ENCODE measurements at places on chromosomes 1 and 21. TPM values are rescaled to one million over a fixed set of nuclear protein-coding genes. Genes with fewer than 3 reads are reported as not detected.

Gene SMPDL3B
- total RNA-seq: 0.48 TPM

Gene TTC24
- total RNA-seq: not detected

Gene BSND
- total RNA-seq: not detected

Gene AKR7A3
- total RNA-seq: 0.18 TPM

Gene FAM177B
- not detected for total RNA-seq

Gene SDC3
- total RNA-seq: 25.4 TPM

Gene CFHR2
- not detected for total RNA-seq

DNA sequence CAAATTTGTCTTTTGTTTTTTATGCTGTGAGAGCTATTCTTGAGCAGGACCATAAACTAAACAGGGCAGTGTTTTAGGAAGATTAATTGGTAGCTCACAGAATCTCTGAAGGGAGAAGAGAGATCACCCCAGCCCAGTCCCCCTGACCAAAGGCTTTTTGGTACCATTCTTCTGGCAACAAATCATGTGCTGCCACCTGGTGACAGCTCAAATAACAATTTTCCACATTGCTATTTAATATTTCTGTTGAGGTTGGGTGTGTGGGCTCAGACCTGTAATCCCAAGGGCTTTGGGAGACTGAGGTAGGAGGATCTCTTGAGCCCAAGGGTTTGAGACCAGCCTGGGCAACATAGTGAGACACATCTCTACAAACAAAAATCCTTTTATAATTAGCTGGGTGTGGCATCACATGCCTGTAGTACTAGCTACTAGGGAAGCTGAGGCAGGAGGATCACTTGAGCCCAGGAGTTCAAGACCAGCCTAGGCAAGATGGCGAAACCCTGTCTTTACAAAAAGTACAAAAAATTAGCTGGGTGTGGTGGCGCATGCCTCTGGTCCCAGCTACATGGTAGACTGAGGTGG is 2.2 kb upstream of the TESK2 start:
- no peak for DNase-seq

DNA sequence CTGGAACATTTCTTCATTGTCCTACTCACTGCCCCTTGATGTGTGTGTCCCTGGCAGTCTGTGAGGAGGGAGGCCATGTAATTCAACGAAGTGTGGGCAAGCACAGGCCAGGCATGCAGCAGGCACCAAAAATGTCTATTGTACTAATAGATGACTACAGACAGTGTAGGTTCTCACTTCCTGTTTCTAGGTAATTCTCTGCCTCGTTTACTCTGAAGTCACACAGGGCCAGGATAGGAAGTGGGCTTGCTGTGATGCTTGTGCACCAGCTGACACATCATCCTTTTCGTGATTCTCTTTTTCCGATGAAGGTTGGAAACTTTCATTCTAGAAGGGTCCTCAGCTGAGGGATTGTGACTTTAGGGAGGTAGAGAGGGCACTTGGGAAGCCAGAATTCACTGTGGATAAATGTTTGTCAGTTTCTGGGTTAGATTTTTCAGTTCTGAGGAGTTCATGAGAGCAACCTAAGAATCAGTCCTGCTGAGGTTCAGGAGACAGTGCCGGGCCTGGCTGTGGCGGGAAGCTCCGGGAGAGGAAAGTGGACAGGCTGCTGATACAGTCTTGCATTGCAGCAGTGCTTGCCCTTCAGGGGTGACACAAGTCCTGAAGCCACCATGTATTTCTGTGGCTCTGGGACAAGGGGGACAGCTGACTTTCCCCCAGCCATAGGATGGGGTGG is 4.3 kb upstream of the CSF1 start:
- DNase-seq: no peak

DNA sequence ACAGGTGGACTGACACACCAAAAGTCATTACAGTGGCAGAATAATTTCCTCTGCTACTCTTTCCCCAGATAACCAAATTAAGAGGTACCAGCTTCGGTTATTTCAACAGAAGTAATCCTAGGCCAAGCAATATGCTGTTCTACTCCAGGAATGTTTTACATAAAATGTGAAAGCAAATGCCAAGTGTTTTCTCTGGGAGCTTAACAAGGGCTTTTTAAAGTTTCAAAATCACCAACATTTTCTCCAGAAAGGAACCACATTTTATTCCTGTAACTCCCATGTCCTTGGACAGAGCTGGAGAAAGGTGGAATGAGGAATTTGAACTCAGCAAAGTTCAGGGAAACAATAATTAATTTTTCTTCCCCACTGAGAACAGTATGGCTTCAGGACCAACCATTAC is 27.2 kb downstream of the CNN3 start:
- no peak for DNase-seq

DNA sequence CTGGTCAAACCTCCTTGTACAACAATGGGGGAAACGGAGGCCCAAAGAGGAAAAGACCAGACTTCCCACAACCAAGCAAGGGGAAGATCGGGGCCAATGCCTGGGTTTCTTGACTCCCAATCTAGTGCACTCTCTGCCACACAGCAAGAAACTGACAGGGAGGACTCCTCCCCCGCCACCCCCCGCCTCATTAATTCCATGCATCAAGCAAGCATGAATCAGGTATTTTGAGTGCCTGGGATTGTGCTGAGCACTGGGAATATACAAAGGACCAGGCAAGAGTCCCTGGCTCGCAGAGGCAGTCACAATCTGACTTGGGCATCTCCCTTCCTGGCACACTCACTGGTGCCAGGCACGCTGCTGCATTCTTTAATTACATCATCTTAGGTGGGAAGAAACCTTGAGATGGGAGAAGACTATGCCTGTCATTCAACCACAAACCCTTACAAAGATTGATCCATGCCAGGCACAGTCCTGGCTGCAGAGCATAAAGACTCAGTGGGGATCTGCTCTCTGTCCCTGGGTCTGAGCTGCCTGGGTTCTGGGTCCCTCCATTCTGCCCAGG is 4.4 kb upstream of the KCNC4 start:
- no peak for DNase-seq

DNA sequence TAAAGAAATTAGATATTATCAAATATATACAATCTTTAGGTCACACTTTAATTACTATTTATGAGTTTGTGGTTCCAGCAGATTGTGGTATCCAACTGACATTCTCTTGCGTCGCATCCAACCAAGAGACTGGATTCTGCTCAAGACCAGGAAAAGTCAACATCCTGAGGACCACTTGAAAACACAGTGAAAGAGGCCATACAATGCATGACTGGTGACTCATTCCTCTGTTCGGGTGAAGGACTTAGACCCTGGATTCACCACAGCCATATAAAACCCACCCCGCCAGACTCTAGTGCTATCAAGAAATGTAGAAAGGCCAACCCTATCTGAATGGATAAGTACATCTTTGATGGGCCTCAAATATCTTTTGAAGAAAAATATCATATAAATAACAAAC is 14.5 kb upstream of the CFHR4 start:
- DNase-seq: no peak

GRCh38 chr21:39016740-39017315 is 166.4 kb downstream of the PSMG1 start:
- DNase-seq: no peak

DNA sequence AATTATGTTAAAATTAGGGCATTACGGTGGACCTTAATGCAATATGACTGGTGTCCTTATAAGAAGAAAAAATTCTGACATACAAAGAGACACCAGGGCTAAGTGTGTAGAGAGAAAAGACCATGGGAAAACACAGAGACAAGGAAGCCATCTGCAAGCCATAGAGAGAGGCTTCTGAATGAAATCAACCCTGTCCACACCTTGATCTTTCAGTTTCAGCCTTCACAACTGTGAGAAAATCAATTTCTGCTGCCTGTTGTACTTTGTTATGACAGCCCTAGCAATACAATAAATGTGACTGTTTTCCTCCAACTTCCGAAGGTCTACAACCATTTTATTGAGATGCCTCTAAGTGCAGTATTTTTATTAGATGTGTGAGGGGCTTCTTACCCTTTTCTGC is 1407.2 kb downstream of the MRPL39 start:
- DNase-seq: no peak

- DNase-seq: no peak
These were observed 166.7 kb upstream of the BEND5 start for GRCh38 chr1:48943393-48943792.

- DNase-seq: no peak
These were observed 4.4 kb downstream of the ST7L start for GRCh38 chr1:112614460-112615065.

- DNase-seq: peak; percentile 83
These were observed 520 bp upstream of the MR1 start for GRCh38 chr1:181033128-181033798.

DNA sequence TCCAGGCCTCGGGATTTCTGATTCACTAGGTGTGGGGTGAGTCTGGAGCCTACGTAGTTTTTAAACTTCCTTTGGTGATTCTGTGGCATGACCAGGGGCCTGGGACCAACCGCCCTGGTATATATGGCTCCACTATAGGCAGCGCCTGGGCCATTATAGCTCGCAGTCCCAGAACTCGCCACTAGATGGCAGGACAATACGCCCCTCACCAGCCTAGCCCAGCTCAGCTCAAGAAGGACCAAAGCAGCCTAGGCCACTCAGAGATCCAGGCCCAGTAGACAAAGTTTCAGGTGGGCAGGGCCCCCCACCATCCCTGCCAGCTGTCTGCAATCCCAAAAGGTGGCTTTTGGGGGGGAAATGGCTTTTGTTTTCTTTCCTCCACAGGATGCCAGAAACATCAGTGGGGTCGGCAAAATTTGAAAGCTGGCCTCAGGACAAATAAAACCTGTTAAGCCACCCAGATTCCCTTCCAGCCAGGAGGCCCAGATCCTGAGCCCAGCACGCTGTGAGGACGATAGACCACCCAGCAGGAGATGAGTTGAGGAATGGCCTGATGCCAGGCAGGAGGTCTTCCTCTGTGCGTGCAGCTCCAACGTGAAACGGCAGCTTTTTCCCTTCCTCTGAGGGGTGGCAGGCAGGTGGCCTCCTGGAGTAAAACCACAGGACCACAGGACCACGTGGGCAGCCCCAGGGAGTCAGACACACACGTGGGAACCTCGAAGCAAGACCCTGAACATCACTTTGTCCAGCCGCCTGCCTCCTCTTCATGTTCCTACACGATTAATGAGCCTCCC is 24.8 kb upstream of the TMEM51 start:
- DNase-seq: peak; percentile 44

DNA sequence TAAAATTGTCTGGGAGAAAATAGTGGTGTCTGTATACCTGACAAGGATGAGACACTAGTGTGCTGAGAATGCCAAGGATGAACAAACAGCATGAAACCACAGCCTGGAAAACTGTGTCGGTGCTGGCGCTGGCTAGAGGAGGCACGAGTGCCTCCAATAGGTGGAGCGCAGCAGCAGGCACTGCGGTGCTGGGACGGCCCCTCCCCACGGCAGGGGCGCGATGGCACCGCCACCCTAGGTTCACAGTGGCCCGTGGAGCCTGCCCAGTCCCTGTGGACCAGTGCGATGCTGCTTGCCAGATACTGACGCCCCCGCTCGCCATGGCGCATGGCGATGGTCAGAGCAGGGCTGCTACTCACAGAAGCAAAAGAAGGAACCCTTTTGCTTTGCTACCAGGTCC is 6.8 kb downstream of the CFAP410 start:
- no peak for DNase-seq

- no peak for DNase-seq
These were observed 37.8 kb upstream of the GADD45A start for GRCh38 chr1:67647036-67647798.

DNA sequence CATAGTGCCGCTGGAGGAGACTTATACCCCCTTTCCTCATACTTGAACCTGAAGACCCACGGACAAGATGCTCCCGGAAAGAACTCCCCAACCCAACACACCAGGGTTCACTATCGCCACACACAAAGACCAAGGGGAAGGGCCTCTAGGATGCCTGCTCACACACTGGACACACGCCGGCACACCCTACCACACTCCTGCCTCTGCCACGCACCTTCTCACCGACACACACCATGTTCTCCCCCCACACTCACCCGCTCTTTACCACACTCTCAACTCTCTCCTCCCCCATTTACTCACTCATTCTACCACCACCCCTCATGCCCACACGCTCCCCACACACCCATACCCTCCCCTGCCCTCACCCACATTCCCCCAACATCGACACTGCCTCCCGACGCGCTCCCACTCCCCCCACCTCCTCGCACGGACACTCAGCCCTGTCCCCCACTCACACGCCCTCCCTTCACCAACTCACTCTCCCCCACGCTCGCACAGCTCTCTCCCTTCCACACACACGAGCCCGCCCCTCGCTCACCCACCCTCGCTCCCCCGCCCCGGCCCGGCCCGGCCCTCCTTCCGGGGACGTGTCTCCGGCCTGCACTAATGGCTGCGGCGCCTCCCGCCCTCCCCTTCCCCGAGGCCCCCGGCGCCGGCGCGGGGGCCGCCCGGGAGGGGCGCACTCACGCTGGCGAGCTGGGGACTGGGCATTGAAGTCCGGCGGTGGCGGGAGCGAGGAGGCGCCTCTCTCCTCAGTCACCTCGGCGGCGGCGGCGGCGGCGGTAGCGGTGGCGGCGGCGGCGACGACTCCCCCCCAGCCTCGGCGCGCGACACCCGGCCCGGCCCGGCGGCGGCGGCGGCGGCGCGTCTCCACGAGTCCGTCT is 626 bp downstream of the PTP4A2 start:
- no peak for DNase-seq

DNA sequence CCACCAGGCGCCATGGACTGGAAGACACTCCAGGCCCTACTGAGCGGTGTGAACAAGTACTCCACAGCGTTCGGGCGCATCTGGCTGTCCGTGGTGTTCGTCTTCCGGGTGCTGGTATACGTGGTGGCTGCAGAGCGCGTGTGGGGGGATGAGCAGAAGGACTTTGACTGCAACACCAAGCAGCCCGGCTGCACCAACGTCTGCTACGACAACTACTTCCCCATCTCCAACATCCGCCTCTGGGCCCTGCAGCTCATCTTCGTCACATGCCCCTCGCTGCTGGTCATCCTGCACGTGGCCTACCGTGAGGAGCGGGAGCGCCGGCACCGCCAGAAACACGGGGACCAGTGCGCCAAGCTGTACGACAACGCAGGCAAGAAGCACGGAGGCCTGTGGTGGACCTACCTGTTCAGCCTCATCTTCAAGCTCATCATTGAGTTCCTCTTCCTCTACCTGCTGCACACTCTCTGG is 3.8 kb downstream of the GJB3 start:
- no peak for DNase-seq

- DNase-seq: no peak
These were observed 16.8 kb upstream of the POGZ start for GRCh38 chr1:151476083-151476482.

- no peak for DNase-seq
These were observed 83.1 kb downstream of the HHIPL2 start for GRCh38 chr1:222464841-222465210.

- DNase-seq: no peak
These were observed 43.2 kb upstream of the BACE2 start for GRCh38 chr21:41124641-41125201.

GRCh38 chr1:207308451-207309190 is 12.9 kb upstream of the CD55 start:
- DNase-seq: no peak

- no peak for DNase-seq
These were observed 126.2 kb downstream of the TLR5 start for GRCh38 chr1:223016890-223017289.

GRCh38 chr1:214146523-214146922 is 134.4 kb upstream of the SMYD2 start:
- DNase-seq: peak; percentile 86

DNA sequence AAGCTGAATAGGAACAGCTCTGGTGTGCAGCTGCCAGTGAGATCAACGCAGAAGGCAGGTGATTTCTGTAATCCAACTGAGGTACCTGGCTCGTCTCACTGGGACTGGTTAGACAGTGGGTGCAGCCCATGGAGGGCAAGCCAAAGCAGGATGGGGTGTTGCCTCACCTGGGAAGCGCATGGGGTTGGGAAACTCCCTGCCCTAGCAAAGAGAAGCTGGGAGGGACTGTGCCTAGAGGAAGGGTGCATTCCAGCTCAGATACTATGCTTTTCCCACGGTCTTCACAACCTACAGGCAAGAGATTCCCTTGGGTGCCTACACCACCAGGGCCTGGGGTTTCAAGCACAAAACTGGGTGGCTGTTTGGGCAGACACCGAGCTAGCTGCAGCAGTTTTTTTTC is 183.2 kb downstream of the DNM3 start:
- DNase-seq: peak; percentile 91
